ENCODE measurements at places on chromosomes 1 and 21.

DNA sequence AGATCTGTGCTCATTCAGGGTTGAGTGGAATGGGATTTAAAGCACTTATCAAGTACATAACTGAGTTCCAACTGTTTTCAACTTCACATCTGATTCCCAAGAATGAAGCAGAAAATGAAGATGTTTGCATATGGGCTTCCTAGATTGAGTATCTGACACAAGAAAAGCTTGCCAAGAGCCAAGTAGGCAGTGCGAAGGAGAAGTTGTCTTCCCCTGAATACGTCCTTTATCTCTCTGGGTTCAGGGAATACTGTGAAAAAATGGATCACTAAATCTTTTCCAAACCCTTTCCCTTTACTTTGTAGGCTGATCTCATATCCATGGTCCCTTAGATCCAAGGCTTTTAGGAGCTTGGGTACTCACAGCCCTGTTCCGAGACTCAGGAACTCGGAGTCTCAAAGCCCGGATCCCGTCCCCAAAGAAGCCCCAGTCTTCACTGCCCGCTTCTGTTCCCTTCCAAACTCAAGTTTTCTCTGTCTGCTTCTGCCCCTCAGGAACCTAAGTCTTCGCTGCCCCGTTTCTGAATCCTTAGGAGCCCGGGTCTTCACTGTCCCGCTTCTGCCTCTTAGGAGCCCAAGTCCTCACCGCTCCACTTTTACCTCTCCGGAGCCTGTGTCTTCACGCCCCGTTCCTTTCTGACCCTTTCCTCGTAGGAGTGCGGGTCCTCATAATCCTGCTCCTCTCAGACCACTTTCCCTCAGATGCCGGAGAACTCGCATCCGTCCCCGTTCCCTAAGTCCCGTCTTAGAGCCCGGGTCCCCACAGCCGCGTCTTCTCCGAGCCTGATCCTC, 616 bp downstream of the TAF12 start:
- DNase-seq, result no peak

GRCh38 chr1:60102267-60103061, 28.9 kb upstream of the C1orf87 start:
- DNase-seq, result no peak

DNA sequence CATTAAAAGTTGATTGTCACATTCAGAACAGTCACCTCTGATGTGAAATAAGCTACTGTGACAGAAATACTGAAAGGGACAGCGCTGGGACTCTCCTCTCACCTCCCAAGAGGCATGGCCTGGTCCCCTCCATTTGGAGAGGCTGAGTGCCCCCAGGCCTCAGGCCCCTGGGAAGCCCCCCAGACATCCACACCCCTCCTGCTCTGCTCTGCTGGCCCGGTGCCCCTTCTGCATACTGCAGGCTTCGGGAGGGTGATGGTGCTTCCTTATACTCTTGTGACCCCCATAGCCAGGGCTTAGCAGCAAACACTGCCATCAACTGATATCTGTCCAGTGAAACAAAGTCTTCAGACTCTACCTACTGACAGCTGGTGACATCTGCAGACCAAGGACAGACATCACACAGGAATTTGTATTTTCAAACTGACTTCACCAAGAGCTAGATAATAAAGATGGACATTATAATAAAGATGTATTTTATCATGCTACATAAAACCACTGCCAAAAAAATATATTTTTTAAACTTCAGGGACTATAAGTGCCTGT, 36.9 kb downstream of the C2CD2 start:
- DNase-seq, result no peak

DNA sequence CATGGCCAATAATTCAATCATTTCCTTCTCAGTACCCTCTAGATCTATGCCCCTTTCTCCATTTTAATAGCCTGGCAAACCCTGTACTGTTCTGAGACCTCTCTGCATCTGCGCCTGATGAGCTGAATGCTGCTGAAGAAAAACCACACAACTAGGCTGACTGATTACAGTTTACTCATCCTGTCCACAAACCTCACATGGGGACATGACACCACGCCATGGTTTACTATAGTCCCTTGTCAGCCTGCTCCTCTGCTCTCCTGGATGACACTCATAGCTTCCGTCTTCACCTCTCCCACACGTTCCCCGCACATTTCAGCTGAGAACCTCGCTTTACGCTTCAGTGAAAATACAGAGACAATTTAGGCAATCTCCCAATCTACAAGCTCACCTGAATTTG, 59.7 kb downstream of the DESI2 start:
- no peak for DNase-seq

- no peak for DNase-seq
Observed at GRCh38 chr1:171645553-171646248, 6.8 kb downstream of the MYOC start.

DNA sequence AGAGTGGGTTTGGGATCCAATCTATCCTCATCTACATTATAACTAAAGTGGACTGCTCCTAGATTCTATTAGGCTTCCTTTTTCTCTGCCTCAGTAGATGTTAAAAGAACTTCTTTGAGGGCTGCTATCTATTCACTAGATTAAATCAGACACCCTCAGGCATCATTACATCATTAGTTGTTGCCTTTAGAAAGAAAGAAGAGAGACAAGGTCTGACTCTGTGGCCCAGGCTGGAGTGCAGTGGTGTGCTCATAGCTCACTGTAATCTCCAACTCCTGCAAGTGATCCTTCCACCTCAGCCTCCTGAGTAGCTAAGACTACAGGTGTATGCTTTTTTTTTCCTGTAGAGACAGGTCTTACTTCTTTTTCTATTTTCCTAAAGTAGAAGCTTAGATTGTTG, 71.1 kb upstream of the EXO1 start:
- no peak for DNase-seq

GRCh38 chr1:934991-935750, 11.4 kb downstream of the SAMD11 start:
- DNase-seq, result no peak

GRCh38 chr1:158248771-158249170, 5.5 kb upstream of the CD1A start:
- no peak for DNase-seq

GRCh38 chr1:201754353-201754752, 74.6 kb upstream of the IPO9 start:
- DNase-seq, result no peak

DNA sequence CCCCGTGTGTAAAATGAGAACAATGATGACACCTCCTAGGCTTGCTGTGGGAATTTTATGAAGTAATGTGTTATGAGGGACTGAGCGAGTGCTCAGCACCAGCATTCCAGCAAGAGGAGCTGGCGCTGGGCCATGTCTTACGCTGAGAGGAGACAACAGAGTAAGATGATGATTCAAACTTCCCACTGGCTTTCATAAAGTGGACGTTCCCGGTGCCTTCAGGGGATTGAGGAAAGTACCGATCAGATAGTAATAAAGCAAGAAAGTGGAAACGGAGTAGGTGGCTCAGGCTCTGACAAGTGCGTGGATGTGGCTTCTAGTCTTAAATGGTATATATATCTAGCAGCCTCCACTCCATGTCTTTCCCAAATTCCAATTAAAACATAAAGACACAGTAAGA, 23.8 kb downstream of the EPHA10 start:
- DNase-seq, result no peak

GRCh38 chr1:44250068-44250781, 37.0 kb downstream of the DMAP1 start:
- no peak for DNase-seq

DNA sequence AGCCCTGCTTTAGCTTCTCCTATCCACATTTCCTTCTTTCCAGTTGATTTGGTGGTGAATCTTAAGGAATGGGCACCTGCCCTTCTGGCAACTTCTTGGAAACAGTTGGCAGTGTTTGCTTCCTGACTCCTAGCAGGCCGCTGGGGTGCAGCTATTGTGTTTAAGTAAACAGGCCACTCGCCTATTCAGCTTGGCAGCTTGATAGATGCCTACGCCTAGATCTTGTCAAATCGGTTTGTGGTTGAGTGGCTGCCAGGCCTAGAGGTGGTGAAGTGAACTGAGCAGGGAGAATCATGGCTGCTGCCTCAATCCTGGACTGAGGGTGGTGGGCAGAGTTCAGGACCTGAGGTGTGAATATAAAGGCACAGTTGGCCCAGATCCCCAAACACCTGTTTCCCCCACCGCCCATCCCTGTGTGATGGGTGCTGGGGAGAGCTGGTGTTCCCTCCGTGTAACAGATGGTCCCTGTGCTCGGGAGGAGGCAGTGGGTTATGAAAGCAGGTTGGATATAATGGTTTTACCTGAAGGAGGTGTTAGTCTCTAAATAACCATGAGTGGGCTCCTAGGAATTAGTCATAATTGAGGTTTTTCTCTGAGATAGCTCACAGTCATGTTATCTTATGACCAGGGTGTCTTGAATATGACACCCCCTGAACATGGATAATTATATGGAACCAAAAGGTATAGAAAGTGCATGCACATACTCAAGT, 940 bp upstream of the PLA2G2C start:
- DNase-seq, result no peak

- DNase-seq, result no peak
Observed at GRCh38 chr1:154006136-154006535, 15.6 kb downstream of the RPS27 start.

DNA sequence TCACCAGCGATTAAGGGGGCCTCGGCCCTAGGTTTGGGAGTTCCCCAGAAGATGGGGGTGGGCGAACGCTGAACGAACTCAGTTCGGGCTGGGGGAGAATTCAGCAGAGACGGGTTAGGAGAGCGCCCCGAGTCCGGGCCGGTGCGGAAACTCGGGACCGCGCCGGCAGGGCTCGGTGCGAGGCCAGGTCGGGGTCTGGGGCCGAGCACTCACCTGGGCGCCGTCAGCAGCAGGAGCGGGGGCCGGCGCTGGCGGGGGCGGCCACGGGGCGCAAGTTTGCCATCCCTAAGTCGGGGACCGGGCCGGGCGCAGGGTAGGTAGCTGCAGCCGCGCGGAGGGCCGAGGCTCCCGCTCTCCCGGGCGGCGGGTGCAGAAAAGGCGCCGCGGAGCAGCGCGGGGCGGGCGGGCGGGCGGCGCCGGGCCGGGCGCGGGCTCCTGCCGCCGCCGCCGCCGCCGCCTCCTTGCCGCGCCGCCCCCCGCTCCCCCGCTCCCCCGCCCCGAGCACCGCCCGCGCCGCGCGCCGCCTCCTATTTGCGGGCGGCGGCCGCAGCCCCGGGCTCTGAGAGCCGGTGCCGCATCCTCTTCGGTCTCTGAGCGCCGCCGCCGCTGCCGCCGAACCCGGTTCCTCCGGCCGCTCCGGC, 349 bp downstream of the ADGRB2 start:
- DNase-seq, result no peak

GRCh38 chr1:223845037-223845809, 524 bp downstream of the TP53BP2 start:
- no peak for DNase-seq

- DNase-seq, result no peak
Observed at GRCh38 chr1:118900643-118901440, 87.3 kb downstream of the TBX15 start.

- no peak for DNase-seq
Observed at GRCh38 chr1:204588826-204589225, 72.6 kb downstream of the MDM4 start.

- no peak for DNase-seq
Observed at GRCh38 chr1:181010789-181011188, 11.9 kb downstream of the STX6 start.

GRCh38 chr1:67188137-67188536, 21.9 kb downstream of the IL23R start:
- DNase-seq, result no peak

- DNase-seq, result no peak
Observed at GRCh38 chr1:27884006-27884954, 11.9 kb downstream of the THEMIS2 start.

DNA sequence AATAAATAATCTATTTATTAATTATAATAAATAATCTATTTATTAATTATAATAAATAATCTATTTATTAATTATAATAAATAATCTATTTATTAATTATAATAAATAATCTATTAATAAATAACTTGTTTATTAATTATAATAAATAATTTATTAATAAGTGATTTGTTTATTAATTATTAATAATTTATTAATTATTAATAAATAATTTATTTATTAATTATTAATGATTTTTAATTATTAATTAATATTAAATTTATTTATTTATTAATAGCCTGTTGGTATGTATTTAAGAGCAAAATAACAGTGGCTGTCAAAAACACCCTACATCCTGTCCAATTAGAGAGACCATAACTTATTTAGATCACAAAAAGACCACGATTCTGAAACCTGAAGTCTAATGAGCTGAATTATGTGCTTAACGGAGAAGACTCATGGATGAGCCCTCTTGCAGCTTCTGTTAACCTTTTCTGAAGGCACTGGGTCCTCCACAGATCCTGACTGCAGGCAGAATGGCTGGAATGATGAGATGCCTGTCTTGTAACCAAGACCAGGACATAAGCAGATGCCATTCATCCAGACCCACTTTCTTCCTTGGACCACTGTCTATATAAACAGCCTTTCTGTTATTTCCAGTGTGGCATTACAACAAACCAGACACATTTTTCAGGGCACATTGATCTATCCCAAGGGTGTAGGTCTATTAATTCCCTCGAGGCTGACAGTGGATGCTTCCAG, 134.2 kb downstream of the SETD4 start:
- no peak for DNase-seq

DNA sequence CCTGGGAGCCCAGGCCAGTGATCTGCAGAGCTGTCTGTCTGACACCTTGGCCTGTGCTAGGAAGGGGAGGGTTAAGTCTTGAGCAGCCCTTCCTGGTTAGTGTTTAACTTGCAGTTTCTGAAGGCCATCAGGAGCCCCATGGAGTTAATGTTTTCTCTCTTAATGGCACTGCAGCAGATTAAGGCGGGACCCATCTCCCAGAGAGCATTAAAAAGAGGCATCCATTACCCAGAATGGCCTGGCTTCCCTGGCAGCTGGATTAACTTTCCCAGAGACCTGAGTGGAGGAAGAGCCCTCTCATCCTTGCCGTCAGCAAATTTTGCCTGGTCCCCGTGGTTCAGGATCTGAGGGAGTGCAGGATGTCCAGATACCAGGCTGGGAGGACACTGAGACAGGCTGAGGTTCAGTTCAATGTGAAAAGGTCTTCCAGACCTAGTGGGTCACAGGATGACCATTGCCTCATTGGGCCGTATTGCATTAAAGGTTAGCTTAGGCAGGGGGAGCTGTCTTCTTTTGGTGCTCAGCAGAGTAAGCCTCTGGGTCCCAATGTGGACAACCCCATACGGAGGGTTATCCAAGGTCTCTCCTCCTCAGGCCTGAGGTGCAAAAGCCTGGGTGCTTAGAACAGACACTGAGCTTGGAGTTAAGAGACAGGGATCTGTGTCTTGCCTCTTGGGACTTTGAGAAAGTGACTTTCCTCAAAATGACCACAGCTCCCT, 522.6 kb downstream of the PTPRU start:
- no peak for DNase-seq

DNA sequence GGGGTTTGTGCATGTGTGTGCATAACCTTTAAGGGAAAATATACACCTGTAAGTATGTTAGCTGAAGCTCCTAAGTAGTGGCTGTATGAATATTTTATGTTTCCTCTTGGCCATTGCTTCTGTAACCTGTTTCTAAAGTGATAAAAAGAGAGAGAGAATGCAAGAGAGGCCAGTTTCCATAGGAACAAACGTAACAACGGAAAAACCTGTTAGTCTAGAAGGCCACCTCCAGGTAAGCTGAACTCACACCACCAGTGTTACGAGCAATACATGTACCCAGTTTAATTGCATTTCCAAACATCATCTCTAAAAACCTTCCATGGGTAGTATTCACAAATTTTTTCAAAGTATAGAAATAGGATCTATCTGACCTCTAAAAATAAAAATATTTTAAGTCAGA, 63.1 kb downstream of the PLPPR4 start:
- no peak for DNase-seq
